ENCODE measurements at places on chromosomes 7 and 10.

DNA sequence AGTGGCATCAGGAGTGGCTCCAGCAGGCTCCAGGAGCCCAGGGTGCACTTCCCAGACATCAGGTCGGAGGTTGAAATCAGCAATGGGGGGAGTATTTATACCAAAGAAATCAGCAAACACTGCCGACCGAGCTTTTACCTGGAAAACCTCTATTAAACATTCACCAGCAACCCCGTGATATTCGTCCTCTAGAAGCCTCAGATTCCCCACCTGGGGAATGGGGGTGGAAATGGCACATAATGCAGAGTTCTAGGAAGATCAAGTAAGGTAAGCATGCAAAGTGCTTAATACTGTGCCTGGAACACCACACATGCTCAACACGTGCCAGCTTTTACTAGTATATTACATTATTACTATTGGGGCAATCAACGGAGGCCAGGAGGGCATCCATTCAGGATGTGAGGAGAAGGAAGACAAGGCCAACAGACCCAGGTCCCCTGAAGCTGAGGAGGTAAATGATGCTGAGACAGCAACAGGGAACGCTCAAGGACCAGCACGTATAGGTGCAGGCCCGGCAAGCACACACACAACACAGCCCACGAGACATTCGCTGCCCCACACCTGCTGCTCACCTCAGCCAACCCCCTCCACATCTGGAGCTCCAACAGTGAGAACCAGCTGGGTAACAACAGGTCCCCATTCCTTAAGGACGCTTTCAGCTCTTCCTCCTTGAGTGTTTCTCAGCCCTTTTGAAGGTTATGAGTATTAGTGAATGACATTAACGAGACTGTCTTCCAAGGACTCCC is 125.5 kb downstream of the TNS3 start:
- no peak overlapping the region for H3K27ac ChIP-seq
- H3K4me3 ChIP-seq: no peak overlapping the region
- no peaks in the 10 kb centered on the region for H3K36me3 ChIP-seq
- DNase-seq: no peak

- H3K4me3 ChIP-seq: no peak overlapping the region
- H3K36me3 ChIP-seq: no peaks in the 10 kb centered on the region
- H3K27me3 ChIP-seq: no peaks in the 10 kb centered on the region
- no peak overlapping the region for H3K27ac ChIP-seq
- H3K4me1 ChIP-seq: peaks cover 17% of the 10 kb centered on the region
These were observed 186.5 kb upstream of the GPR26 start for GRCh38 chr10:123479640-123480039.

GRCh38 chr10:78331391-78331922 is 297.8 kb downstream of the RPS24 start:
- H3K27me3 ChIP-seq: no peaks in the 10 kb centered on the region
- no peak overlapping the region for H3K4me3 ChIP-seq
- DNase-seq: no peak
- no peaks in the 10 kb centered on the region for H3K4me1 ChIP-seq
- no peak overlapping the region for H3K27ac ChIP-seq

- no peaks in the 10 kb centered on the region for H3K4me1 ChIP-seq
- DNase-seq: no peak
- peaks cover 31% of the 10 kb centered on the region for H3K27me3 ChIP-seq
- H3K4me3 ChIP-seq: no peak overlapping the region
- no peaks in the 10 kb centered on the region for H3K36me3 ChIP-seq
These were observed 5.6 kb upstream of the OGDHL start for GRCh38 chr10:49767752-49768151.

DNA sequence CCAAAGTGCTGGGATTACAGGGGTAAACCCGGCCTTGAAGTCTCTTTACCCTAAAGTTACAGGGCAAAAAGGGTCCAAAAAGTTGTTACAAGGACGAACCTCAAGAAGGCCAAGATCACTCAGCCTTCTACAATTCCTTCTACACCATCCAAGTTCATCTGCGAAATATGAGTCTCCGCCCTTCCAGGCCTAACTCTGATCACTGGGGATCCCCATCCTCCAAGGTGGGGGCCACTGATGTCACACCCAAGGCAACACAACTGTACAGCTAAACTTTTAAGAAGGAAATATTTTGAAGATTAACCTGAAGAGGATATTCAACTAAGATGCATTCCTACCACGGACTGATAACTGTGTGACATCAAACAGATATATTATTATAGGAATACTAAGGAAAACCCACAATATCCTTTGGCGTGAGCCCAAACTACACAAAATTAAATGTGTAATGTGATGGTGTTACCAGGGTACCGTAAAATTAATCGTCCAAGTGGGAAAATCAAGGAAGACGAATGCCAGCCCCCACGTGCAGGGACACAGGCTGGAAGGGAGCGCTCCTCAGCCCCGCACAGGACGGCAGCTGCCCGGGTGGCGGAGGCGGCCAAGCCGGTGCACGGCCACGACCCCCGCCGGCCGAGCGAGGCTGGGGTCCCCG is 1.0 kb downstream of the PAXIP1 start:
- peak overlapping the region; percentile 73 for H3K27ac ChIP-seq
- peaks cover 10% of the 10 kb centered on the region for H3K36me3 ChIP-seq
- no peaks in the 10 kb centered on the region for H3K27me3 ChIP-seq
- DNase-seq: no peak
- H3K4me1 ChIP-seq: peaks cover 3% of the 10 kb centered on the region
- peak overlapping the region; percentile 81 for H3K4me3 ChIP-seq
